ENCODE measurements at places on chromosomes 2 and 18.

- no peak for DNase-seq
Observed at GRCh38 chr2:146669735-146670134, 1175.1 kb upstream of the ACVR2A start.

DNA sequence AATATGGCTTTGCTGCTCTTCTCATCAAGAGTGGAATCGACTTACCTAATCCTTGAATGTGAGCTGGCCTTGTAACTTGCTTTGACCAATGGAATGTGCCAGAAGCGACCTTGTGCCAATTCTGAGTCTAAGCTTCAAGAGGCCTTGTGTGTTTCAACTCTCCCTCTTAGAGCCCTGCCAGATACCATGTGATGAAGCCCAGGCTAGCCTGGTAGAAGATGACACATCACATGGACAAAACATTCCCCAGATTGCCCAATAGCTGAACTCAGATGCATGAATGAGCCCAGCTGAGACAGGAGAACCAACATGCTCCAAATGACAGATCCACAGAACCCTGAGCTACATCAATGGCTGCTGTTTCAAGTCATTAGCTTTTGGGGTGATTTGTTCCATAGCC, 4.2 kb upstream of the KLHL14 start:
- no peak for DNase-seq

- no peak for DNase-seq
Observed at GRCh38 chr2:176091329-176092258, 927 bp upstream of the HOXD13 start.

GRCh38 chr2:20594048-20594750, 56.7 kb downstream of the HS1BP3 start:
- DNase-seq = no peak

- DNase-seq = no peak
Observed at GRCh38 chr2:96093528-96093927, 22.8 kb downstream of the ADRA2B start.

- DNase-seq = no peak
Observed at GRCh38 chr2:229708335-229708734, 6.0 kb downstream of the DNER start.

DNA sequence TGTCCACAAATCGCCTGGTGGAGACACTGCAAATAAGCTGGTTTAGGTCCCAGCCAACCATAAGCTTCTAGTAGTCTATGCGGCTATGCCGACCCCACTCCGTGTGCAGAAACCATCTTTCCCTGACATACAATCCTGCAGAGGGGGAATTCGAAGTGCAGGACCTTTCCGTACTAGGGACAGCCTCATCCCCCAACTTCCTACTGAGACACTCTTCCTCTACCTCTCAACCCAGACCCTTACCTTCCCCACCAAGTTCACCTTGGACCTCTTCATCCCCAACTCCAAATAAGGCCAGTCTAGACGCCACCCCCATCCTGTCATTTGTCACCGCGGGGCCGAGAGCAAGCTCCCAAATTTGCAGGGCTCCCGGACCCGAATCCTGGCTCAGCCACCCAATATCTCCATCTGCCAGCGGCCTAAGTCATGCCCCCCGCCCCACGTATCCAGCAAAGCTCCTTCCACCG, 496 bp downstream of the SUCLG1 start:
- no peak for DNase-seq

DNA sequence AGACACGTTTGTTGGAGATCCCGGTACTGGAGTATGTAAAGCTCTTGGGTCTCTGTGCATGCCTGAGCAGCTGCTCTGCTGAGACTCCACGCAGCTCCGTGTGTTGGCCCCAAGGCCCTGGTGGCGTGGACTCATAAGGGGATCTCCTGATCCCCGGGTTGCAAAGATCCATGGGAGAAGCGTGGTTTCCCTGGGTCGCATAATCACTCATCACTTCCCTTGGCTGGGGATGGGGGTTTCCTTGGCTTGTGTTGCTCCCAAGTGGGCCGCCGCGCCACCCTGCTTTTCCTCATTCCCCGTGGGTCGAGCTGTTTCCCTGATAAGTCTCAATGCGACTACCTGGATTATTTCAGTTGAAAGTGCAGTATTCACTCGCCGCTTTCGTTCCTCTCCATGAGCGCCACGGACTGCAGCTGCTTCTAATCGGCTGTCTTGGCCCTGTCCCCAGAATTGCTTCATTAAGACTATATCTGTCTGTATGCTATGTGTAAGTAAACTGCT, 76.0 kb downstream of the EPC2 start:
- no peak for DNase-seq

DNA sequence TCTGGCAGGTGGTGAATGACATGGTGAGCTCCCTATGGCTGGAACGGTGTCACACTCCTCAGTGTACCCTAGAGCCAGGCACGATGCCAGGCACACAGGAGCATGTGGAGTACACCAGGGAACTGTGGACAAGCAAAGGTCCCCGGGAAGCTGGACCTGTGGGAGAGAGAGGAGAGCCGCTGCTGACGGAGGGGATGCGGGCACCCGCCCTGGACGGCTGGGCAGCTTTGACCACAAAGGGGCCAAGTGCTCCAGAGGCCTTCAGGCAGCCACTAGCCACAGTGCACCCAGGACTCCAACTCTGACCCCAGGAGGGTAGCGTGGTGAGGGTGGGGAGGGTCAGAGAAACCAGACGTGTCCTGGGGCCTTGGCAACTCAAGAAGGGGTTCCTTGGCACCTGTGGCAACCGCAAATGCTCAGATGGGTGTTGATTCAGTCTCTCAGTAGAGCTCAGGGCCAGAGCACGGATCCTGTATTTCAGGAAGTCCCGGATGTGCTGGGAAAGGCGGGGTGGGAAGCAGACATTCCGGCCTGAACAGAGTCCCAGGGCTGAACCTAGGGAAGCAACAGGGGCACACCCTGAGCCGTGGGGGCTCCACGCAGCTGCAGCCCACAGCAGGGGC, 2.3 kb upstream of the MAB21L4 start:
- no peak for DNase-seq

Measured in brain pericyte (primary cell).